ENCODE measurements at places on chromosomes 3 and 15.

DNA sequence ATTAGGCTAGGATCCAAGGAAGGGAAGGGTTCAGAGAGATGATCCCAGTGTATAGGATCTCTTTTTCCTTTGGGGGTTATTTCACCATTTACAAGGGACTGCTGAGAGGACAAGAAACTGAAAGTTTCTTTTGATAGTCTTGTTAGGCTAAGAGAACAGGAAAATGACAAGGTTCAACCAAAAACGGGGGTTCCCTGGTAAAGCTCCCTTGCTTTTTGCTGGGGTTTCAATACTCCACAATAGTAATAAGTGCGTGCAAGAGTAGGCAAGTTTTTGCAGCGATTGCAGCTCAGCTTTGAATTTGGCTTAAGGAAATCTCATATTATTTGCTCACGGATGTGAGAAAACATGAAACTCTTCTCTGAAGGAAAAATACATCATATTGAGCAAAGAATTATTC is 18.8 kb upstream of the SUSD5 start:
- no peak for DNase-seq

- DNase-seq: no peak
Measured at GRCh38 chr15:51907136-51907862, 64.3 kb downstream of the LEO1 start.

DNA sequence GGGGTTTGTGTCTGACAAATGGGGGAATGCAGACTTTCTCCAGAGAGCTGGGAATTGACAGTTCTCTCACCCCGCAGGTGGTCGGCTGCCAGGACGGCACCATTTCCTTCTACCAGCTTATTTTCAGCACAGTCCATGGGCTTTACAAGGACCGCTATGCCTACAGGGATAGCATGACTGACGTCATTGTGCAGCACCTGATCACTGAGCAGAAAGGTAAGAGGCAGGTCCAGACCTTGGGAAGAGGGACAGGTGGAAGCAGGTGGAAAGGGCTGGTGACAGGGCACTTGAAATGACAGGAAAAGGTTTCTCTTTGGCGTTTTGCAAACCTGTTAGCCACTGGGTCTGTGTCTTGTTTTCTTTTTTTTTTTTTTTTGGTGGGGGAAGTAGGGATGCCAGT is 36.6 kb downstream of the IFT122 start:
- no peak for DNase-seq

GRCh38 chr3:59127071-59127470 is 77.2 kb upstream of the CFAP20DC start:
- no peak for DNase-seq

- DNase-seq: no peak
Measured at GRCh38 chr3:152729906-152730305, 105.0 kb upstream of the P2RY1 start.

DNA sequence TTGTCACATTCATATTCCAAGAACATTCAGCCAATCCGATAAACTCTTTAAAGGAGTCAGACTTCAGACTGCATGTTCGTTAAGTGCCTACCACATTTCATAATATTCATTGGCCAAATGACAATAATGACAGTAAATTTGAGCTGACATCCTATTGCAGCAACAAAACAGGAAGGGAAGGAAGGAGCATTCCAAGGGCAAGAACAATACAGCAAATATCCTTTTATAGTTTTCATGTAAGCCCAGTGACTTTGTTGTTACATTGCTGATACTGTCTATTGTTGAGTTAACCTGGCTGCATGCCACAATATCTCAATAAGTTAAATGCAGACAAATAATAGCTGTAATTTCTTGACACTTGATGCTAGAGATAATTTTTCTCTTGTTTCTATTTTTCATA is 16.4 kb upstream of the CBLB start:
- DNase-seq: no peak

All from CD14-positive monocyte (primary cell).